ENCODE measurements at places on chromosomes 6 and 20.

DNA sequence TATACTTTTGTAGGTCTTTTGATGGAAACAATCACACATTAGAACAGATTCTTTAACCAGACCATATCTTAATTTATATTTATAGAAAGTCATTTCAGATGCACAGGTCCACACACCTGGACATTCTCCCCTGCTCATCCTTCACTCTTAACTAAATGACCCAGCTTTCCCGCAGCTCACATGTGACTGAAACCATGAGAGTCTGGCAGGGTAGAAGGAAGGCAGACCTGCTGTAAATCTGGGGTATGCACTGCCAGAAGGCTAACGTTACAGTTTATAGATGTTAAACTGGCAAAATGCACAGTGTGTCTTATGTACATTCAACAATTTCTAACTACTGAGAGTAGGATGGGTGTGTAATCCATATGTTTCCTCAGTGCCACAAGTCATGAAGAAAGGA, 359.5 kb upstream of the SPTLC3 start:
- DNase-seq: no peak

DNA sequence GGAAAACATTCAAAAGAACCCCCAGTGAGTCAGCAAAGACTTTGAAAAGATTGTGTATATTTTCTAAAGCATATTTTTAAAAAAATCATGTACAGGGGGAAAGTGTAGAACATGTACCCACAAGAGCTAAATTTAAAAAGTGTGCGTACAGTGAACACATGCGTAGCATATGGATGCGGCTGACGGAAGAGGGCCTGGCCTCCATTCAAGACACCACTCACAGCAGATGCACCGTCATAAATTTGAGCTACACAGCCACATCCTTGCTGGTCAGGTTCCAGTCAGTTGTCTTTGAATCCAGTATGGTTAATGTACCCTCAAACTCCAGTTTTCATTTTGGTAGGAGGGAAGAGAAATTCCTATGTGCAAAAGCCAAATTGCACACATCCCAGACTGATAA, 54.3 kb upstream of the SPACA1 start:
- DNase-seq: no peak

DNA sequence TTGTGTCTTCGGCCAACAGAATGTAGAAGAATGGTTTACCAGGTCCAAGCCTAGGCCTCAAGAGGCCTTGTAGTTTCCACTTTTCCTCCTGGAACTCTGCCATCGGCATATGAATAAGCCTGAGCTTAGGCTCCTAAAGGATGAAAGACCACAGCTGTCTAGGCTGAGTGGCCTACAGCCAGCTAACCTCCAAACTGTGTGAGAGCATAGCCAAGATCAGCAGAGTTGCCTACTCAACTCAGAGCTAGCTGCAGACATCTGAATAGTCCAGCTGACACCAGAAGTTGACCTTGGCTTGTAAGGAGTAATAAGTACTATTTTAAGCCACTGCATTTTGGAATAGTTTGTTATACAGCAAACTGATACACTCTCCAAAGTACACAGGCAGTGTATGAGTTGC, 52.6 kb upstream of the SMIM29 start:
- no peak for DNase-seq

GRCh38 chr6:112183271-112183671, 71.1 kb downstream of the LAMA4 start:
- no peak for DNase-seq

DNA sequence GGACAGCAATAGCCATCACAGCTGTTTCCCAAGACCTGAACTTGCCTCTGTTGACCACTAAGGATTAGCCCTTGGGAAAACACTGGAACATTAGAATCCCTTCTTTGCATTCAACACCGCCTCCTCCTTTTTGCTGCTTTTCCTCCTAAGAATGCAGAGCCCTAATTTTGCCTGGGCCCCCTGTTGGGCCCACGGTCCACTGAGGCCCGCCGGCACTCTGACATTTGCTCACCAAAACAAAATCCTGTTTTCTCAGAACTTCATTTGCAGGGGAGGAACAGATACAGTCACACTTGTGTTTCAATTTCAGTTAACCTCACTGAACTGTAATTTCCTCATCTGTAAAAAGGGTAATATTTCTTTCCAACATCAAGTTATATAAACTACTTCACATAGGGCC, 116.0 kb upstream of the JARID2 start:
- DNase-seq: no peak

- no peak for DNase-seq
Observed at GRCh38 chr20:10131732-10132345, 86.8 kb upstream of the SNAP25 start.

- DNase-seq: no peak
Observed at GRCh38 chr20:43766385-43766784, 39.6 kb upstream of the GTSF1L start.

DNA sequence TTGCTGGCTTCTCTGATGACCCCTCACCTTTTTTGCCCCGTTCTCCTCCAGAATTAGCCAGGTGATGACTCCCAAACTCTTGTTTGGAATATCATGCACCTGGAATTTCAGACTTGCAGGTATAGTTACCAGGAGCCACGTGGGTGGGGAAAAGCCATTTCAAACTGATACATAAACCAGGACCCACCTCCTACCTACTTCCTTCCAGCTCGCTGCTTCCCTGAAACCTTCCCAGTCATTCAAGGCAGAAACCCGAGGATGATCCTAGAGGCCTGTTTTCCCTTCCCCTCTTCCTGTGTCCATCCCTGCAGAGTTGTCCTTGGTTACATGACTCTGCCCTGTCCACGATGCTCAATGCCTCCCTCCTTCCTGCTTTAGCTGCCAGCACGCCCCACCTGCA, 101.9 kb downstream of the MTHFD1L start:
- no peak for DNase-seq

DNA sequence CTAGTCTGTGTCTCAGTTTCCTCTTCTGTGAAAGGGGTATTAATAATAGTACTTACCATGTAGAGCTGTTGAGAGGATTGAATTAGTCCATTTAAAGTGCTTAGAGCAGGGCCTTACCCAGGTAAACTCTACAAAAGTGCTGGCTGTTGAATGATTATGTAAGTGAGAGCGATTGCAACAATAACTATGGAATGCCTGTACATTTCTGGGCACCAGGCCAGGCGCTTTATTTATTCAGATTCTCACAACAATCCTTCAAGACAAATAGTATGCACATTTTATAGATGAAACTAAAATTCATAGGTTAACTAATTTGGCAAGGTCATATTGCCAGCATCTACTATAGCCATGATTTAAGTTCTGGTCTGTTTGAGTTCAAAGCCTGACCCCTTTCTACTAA, 78.3 kb upstream of the MMS22L start:
- no peak for DNase-seq

DNA sequence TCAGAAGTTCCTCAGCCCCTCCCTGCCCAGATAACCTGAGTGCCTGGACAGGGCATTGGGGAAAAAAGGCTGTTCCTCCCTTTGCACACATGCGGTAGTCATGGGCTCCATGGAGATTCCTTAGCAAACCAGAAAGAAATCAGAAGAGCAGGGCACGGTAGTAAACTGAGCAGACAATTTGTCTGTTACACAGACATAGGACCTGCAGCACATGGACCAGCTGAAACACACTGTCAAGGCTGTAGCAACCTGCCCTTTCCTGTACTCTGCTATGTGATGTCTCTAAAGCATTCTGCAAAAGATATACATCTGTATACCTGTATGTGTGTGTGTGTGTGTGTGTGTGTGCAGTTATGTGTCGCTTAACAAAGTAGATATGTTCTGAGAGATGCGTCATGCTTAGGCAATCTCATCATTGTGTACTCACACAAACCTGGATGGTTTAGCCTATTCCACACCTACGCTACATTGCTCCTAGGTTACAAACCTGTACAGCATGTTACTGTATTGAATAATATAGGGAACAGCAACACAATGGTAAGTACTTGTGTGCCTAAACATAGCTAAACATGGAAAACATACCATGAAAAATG, 44.4 kb upstream of the BMP5 start:
- DNase-seq: no peak

DNA sequence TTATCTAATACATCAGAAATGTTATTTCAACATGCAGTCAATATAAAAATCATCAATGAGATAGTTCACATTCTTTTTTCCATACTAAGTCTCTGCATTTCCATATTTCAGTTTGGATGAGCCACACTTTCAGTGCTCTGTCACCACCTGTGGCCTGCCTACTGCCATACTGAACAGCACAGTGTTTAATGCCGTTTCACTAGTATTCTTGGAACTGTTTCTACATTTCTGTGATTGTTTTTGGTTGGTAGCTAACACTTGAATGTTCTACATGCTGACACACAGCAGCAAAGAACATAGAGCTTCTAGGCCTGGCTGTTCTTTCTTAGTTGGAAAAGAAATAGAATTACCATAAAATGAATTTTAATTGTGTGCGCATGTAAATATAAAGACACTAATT, 61.4 kb upstream of the KIF25 start:
- DNase-seq: no peak

- no peak for DNase-seq
Observed at GRCh38 chr6:144292372-144292771, 7.2 kb downstream of the UTRN start.

- no peak for DNase-seq
Observed at GRCh38 chr6:53041356-53041755, 23.8 kb upstream of the FBXO9 start.

- DNase-seq: no peak
Observed at GRCh38 chr6:37072526-37072925, 67.1 kb downstream of the FGD2 start.

- DNase-seq: no peak
Observed at GRCh38 chr6:22141241-22141745, 155.5 kb downstream of the PRL start.

GRCh38 chr6:157599191-157599590, 218.2 kb downstream of the ZDHHC14 start:
- DNase-seq: no peak

- DNase-seq: no peak
Observed at GRCh38 chr6:6545616-6546317, 42.8 kb upstream of the LY86 start.

GRCh38 chr6:13272131-13273046, 55.9 kb downstream of the TBC1D7 start:
- DNase-seq: no peak

- no peak for DNase-seq
Observed at GRCh38 chr6:35275744-35276260, 16.3 kb downstream of the ZNF76 start.

- no peak for DNase-seq
Observed at GRCh38 chr20:40019510-40019909, 669.5 kb downstream of the MAFB start.

DNA sequence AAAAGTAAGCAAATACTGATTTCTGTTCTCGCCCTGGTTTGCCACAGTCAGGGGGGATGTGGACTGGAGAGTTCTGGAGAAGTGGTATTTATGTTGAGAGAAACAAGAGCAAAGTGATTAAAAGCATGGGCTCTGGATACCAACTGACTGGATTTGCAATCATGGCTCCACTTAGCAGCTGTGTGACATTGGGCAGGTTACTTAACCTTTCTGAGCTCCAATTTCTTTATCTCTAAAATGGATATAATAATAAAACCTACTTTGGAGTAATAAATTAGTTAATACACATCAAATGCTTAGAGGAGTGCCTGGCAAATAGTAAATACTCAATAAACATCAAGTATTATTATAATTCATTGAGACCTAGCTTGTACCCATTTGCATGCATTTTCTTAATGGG, 111.7 kb downstream of the CLIC5 start:
- DNase-seq: no peak

DNA sequence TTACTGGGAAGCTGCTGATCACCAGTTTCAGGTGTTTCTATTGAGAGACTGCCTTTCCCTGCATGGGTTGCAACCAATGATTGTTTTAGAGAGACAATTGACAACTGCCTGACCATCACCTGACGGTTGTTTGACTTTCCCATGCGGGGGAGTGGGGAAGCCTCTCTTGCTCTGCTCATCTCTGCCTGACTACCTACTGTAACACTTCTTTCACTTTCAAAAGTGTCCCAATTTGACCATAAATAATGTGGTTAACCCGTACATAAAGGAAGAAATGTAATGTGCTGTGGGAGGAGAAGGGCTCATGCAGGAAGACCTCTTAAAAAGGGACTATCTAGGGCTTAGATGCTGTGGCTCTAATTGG, 122.1 kb upstream of the PHACTR1 start:
- no peak for DNase-seq

DNA sequence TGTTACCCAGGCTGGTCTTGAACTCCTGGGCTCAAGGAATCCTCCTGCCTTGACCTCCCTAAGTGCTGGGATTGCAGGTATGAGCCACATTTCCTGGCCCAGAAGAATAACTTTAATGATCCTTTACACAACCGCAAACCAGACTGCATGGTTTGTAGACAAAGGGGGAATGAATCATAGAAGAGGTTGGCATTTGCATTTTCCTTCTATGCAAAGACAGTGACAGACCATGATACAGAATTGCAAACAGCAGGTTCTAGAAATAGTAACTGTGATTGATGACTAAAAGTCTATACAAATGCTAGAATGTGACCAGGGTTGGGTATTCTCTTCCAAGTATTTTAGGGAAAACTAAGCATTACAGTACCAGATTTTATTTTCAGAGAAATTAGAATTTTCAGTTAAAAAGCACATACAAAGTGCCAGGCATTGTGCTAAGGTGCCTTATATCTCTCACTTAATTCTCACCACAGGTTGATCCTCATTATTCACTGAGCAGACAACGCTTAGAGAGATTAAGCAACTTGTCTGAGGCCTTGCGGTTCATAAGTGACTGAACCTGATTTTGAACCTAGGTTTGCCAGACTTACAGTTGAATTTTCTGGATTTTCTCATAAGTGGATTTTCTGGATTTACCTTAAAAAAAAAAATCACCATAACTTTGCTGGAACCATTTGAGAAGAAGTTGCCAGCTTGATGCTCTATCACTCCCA, 146.6 kb downstream of the ZFAND3 start:
- DNase-seq: no peak

- DNase-seq: no peak
Observed at GRCh38 chr6:74284284-74284683, 588.3 kb downstream of the CD109 start.

DNA sequence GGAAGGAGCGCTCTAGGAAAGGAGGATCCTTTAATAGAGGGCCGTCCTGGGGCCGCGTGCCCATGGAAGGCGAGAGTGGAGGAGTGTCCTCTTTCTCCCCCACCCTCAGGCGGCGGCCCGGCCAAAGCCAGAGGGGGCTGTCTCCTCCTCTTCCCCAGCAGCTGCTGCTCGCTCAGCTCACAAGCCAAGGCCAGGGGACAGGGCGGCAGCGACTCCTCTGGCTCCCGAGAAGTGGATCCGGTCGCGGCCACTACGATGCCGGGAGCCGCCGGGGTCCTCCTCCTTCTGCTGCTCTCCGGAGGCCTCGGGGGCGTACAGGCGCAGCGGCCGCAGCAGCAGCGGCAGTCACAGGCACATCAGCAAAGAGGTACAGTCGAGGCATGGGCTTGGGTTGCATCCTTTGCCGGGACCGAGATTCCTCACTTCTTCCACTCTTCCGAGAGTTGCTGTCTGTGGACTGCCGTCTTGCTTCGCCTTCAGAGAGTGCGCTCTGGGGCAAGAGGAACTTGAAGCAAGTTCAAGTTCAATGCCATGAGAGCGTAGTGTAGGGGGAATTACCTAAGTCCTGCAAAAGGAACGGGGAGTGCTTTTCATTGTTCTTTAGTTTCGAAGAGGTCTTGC, at the start of gene LAMA2:
TSS of gene LAMA2 (plus strand) at position 148 of the 621 bp plus-strand sequence. CDS start at position 256, 108 bp downstream.
- DNase-seq: no peak

GRCh38 chr20:16438100-16438499, 135.1 kb downstream of the KIF16B start:
- no peak for DNase-seq
